ENCODE measurements at places on chromosomes 2 and 18. TPM values are rescaled to one million over a fixed set of nuclear protein-coding genes. Genes with fewer than 3 reads are reported as not detected.

Gene AMER3
- total RNA-seq = not detected

Gene CCNYL1
- 8.0 TPM for total RNA-seq

Gene GALNT3
- 15.4 TPM for total RNA-seq

Gene B3GNT7
- not detected for total RNA-seq

Gene MROH2A
- not detected for total RNA-seq

Gene C2orf74
- total RNA-seq = 4.6 TPM

Gene PLA2R1
- total RNA-seq = not detected

Gene SERPINB12
- total RNA-seq = not detected

Gene UGT1A1
- not detected for total RNA-seq

Gene CFAP53
- 0.61 TPM for total RNA-seq

Gene TUBA3E
- total RNA-seq = not detected

Measured in T-helper 1 cell treated with Interleukin-12 subunit alpha and Interleukin-12 subunit beta and Interleukin-4 antibody, amounts not matched to agents 30 ng/mL and 1 ng/mL, for 36 hours (primary cell).